H1 (cell line): ENCODE measurements at places on chromosomes 4 and X. TPM values are rescaled to one million over a fixed set of nuclear protein-coding genes. Genes with fewer than 3 reads are reported as not detected.
A peak's percentile ranks its signal among the peaks of the same experiment; 100 is the strongest.

The CBR4 gene
- 29.5 and 30.6 TPM in 2 replicates for total RNA-seq

DNA sequence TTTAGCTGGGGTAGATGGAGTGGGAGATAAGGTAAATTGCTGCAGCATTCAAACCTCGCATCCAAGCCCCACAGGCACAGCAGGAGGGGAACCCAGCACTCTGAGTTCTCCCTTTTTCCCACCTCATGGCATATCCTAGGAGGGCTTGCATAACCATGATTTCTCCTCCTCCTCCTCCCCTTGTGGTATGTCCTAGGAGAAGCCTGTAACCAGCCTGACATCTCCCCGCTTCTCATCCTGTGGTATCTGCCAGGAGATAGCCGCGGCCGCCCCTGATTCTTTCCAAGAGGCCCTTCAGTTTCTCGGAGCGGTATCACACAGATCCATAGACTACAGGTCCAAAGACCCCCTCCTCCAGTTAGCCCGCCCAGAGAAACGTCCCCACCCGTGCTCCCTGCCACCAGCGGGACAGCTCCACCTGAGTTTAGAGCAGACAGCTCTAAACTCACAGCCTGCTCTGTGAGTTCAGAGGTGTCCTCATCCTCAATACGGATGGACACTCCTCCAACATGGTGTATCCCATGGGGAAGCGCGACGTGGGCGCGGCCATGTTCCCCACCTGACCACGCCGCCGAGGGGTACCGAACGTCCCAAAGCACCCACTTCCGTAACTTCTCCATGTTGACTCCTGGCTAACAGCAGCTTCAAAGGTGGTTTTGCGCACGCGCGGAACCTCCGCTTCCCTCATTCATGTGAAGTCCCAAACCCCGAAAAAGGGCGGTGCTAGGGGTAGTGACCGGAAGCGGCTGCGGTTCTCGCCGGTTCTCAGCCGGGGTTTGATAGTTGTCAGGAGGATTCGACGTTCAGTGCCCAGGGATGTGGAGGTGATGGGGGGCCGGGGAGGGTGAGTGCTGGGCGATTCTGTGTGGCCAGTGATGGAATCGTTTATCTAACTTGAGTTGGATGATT lies at the start of gene ZNF81:
Gene ZNF81, plus strand, starts transcription at position 739 of the 909 bp plus-strand sequence. CDS start 9,366 bp downstream, outside the sequence.
- no peaks in the 10 kb centered on the region for H3K4me1 ChIP-seq
- peak; percentile 92 for DNase-seq
- H3K36me3 ChIP-seq, result no peaks in the 10 kb centered on the region
- no peaks in the 10 kb centered on the region for H3K27me3 ChIP-seq
- H3K4me3 ChIP-seq, result peak within 1 kb of the TSS; percentile 80
- peak within 1 kb of the TSS; percentile 60; the same call in 1 of the 2 replicates for H3K27ac ChIP-seq

- H3K27ac ChIP-seq, result no peak overlapping the region
- no peaks in the 10 kb centered on the region for H3K4me1 ChIP-seq
- H3K27me3 ChIP-seq, result no peaks in the 10 kb centered on the region
- H3K36me3 ChIP-seq, result peaks cover 41% of the 10 kb centered on the region
Observed at GRCh38 chr4:146191766-146192458, 16.4 kb downstream of the LSM6 start.

- DNase-seq, result no peak
- H3K4me3 ChIP-seq, result no peak overlapping the region
- no peaks in the 10 kb centered on the region for H3K4me1 ChIP-seq
- no peak overlapping the region for H3K27ac ChIP-seq
- H3K27me3 ChIP-seq, result no peaks in the 10 kb centered on the region
- no peaks in the 10 kb centered on the region for H3K36me3 ChIP-seq
Observed at GRCh38 chr4:24840362-24840761, 45.0 kb downstream of the SOD3 start.
